ENCODE measurements at places on chromosomes 11 and 22.

- DNase-seq, result peak; percentile 97
Measured at GRCh38 chr11:61967116-61967923, at the start of gene FTH1. Gene FTH1, minus strand, starts transcription at chr11:61967634. Its CDS starts 209 bp downstream, at chr11:61967425.

- DNase-seq, result no peak
Measured at GRCh38 chr11:106159836-106160235, 82.4 kb downstream of the AASDHPPT start.

DNA sequence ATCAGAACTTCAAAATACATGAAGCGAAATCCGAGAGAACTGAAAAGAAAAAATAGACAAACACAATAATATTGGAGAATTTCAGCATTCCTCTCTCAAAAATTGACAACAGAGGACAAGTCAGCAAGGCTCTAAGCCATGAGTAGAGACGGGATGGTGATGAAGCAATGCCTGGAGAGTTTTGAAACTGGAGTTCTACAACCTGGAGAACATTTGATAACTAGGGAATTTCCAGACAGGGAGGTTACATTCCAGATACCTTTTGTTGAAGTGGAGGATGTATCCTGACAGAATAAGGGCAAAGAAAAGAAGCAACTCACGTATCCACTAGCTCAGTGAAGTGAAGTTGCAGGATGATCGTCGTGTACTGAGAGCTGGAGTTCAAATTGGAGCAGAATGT, 291.4 kb downstream of the CTTN start:
- DNase-seq, result no peak

GRCh38 chr11:65585396-65586246, 9.8 kb downstream of the EHBP1L1 start:
- DNase-seq, result peak; percentile 51

DNA sequence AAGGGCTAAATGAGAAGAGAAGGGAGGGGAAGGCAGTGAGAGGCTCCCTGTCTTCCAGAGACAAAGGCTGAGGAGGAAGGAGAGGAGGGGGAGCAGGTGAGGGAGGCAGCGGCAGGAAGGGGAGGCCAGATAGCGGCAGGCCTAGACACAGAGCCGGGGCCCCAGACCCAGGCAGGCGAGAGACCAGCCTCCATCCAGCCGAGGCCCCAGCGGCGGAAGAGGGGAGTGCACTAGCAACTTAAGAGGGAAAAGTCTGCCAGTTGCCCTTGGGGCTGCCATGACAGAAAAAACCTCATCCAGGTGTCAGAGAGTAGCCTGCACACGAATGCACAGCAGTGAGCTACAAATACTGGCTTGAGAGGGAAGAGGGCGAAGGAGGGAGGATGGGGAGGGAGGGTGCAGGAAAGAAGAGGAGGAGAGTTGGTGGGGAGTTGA, 46.7 kb downstream of the IGLL1 start:
- DNase-seq, result peak; percentile 85

DNA sequence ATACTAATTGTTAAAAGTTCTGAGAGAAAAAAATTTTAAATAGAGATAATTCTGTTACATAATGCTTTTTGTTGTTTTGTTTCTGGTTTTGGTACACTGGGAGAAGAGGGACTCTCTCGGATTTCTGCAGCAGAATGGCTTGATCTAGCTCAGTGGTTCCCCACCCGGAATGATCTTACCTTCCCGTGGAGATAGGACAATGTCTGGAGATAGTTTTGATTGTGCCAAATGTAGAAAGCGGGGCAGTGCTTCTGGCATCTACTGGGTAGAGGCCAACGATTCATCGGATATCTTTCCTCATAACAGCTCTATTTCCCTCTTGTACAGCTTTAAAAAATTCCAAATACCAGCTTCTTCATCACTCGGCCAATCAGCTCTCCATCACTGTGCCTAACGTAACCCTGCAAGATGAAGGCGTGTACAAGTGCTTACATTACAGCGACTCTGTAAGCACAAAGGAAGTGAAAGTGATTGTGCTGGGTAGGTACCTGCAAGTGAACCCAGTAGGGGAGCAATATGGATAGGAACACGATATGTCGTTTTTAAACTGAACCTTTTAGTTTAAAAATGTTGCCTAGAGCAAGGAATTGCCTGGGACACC, 13.2 kb downstream of the CRTAM start:
- DNase-seq, result peak; percentile 64

DNA sequence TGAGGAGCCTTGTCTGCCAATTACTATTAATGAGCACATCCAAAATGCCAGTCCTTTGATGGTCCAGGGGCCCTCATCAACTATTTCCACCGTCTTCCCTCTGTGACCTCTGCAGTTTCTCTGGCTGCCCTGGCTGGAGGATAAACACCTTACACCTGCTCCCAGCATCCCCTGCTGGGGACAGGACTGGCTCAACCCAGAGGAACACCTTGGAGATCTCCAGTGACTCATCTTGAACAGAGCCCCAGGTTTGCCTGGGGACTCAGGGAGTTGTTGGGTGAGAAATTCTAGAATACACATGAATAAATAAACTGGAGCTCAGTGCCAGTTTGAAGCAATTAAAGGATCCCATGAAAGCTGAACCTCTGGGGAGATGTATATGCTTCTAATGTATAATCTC, 24.0 kb upstream of the ELF5 start:
- DNase-seq, result peak; percentile 23

- peak; percentile 58 for DNase-seq
Measured at GRCh38 chr11:42631220-42631843, 680.5 kb upstream of the API5 start.

DNA sequence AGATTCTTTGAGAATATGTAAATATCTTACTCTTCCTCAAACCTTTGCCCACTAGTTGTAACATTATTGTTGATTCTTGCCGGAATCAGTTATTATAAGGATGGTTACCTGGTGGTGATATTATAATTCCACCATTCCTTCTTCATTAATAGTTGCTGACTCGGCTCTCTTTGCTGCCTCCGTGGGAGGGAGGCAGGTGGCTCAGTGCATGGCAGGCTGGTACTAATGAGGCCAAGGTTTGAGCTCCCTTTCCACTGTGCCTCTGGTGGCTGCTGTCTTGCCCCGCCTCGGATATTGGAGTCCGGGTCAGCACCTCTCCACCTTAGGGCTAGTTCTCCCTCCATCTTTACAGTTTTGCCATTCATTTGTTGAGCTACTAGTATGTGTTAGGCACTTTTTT, 12.7 kb downstream of the CD6 start:
- no peak for DNase-seq

DNA sequence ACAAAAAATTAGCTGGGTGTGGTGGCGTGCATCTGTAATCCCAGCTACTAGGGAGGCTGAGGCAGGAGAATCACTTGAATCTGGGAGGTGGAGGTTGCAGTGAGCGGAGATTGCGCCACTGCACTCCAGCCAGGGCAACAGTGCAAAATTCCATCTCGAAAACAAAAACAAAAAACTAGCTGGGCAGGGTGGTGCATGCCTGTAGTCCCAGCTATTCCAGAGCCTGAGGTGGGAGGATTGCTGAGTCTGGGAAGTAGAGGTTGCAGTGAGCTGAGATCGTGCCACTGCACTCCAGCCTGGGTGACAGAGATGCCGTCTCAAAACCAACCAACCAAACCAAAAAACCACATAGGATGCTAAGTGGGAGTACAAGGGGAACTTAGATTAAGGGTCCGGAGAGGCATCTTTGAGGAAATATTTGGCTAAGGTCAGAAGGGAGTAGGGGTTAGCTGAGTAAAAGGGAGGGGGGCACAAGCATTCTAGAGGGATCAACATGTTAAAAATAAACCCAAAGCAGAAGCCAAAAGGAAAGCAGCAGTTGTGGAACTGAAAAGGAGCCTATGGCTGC, 10.2 kb downstream of the PHF5A start:
- no peak for DNase-seq

DNA sequence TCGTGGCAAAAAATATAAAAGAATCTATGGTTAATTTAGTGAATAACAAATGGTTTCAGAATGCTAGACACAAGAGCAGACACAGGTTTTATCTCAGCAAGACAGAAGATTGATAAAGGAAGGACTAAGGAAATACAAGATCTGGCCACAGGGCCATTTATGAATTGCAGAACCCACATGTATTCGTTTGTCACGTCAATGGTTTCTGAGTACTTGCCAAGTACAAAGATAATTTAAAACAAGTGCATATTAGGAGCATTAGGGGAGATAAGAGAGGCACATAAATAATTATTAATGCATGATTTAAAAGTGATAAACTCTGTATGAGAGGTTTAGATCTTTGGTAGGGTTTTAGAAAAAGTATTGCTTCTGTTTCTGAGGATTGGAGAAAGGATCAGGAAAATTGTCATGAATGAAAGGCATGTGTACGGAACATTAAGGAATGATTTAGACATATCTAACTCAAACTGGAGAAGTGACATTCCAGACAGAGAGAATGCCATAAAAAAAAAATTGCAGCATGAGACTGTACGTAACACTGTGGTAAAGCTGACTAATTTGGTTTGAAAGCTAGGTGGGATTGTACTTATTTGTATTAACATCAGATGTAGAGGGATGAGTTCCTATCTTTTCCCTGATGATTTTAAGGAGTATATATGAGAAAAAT, 727.1 kb downstream of the NELL1 start:
- no peak for DNase-seq

DNA sequence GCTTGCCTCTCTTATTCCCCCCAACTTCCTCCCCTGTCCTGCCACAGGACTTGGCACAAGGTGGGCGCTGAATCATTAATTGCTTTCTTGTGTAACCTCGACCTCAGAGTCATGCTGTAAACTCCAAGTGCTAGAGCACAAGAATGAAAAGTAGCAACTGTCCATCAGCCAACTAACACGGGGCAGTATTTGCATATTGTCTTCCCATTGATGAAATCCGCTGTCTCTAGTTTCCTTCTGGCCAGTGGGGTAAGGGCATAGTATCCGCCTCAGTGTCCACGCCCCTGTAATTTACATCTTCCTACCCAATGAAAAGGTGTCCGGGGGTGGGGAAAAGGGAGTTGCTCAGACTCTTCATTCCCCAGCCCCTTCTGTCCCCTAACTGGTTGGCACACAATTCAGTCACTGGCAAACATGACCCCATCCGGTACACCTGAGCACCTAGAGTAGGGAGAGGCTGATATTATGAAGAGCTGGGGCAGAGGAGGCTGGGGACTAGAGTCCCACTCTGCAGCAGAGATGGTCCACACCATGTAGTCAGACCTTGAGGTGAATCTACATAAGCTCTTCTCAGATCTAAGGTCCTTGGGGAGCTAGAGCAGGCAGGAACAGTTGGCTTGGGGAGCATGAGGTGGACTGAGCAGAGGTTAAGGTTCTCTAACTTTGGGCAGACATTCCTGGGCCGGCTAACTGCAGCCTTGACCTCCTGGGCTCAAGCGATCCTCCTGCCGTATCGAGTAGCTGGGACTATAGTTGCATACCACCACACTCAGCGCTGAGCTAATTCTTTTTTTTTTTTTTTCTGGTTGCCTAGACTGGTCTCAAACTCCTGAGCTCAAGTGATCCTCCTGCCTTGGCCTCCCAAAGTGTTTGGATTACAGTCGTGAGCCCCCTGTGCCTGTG, 6.8 kb upstream of the GGA1 start:
- DNase-seq, result peak; percentile 80

DNA sequence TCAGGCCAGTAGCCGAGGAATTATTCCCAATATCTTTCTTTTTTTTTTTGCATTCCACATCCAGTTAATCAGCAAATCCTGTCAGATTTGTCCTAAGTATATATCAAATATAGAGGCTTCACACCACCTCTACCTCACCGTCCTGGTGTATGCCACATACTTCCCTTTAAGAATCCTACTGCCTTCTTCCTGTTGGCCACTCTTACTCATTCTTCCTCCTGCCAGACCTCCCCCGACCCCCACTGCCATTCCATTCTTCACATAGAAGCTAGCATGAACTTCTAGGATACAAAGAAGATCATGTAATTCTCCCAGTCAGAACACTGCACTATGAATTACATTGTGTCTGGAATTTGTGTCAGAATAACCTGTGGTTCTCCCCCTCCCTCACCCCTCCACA, 89.5 kb downstream of the TRIM44 start:
- DNase-seq, result peak; percentile 16

DNA sequence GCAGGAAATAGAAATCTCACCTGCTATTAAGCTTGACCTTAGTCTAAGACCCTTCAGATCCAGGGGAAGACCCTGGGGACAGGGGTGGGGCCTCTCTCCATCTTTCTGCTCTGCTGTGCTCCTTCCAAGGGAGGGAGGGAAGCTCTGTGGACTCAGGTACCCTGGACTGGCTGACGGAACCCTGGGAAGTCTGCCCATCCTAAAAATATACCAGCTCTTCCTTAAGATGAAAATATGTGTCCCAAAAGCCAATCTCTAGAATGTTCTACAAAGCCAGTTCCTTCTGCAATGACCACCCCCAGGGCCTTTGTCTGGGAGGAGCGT, 73.7 kb downstream of the RTL6 start:
- no peak for DNase-seq

GRCh38 chr11:62055970-62056369, 67.8 kb upstream of the INCENP start:
- DNase-seq, result no peak

- DNase-seq, result no peak
Measured at GRCh38 chr11:135027461-135027860, 615.4 kb upstream of the B3GAT1 start.

- DNase-seq, result no peak
Measured at GRCh38 chr11:102447193-102447592, 5.4 kb downstream of the TMEM123 start.

GRCh38 chr11:16750417-16750816, 12.0 kb downstream of the C11orf58 start:
- no peak for DNase-seq
